ENCODE measurements at places on chromosomes 1 and 21. TPM values are rescaled to one million over a fixed set of nuclear protein-coding genes. Genes with fewer than 3 reads are reported as not detected.

DNA sequence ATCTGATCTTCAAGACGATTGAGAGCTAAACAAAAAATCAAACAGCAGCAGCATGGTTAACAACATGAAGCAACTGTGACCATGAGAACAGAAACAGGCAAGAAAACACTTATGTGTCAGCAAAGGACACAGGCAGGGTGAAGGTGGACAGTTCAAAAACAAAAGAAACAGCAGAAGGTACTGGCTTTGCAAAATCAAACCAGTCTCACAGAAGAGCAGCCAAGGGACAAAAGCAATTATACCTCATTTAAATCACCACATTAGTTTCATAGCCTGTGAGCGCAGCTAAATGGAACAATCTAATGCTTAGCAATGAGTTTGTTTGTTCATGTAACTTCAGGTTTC lies 59.1 kb downstream of the CAPN2 start:
- peaks cover 10% of the 10 kb centered on the region for H3K36me3 ChIP-seq
- H3K4me1 ChIP-seq: peaks cover 23% of the 10 kb centered on the region

DNA sequence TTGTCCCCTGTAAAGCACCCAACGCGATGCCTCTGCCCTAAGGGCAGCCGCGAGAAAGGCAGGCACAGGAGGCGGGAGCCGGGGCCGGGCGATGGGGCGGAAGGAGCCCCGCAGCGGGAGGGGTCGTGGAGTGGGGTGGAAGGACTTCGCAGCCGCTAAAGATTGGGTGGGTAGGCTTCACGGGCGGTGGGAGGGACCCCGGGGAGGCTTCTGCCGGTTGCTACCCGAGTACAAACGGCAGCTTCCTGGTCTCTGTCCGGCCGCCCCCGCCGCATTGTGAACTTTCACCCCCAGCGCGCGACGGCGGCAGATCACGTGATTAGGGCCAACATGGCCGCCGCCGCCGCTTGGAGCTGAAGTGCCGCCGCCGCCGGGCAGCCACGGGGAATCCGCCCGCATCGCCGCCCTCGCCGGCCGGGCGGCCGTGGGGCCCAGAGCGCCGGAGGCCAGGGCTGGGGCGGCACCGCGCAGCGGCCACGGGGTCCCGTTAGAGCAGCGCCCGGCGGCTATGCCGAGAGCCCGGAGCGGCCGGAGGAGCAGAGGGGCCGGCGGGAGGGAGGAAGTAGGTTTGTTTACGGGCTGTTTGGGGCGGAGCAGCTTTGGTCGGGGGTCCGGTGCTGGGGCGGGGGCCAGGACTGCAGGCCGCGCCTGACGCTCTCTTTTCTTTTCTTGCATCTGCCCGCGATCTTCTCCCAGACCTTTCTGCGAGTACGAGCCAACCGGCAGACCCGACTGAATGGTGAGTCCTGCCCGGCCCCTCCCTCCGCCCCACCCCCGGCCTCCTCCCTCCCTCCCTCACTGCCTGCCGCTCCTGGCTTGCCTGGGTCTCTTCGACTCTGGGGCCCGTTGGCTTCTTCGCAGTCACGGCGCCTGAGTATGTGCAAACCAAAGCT lies 42.4 kb downstream of the TMEM53 start:
- peak; percentile 81 for DNase-seq
- H3K4me1 ChIP-seq: peaks cover 42% of the 10 kb centered on the region
- H3K4me3 ChIP-seq: peak overlapping the region; percentile 93
- peaks cover 2% of the 10 kb centered on the region for H3K36me3 ChIP-seq
- H3K27me3 ChIP-seq: no peaks in the 10 kb centered on the region

- H3K4me1 ChIP-seq: no peaks in the 10 kb centered on the region
- no peak overlapping the region for H3K27ac ChIP-seq
- H3K27me3 ChIP-seq: peaks cover 14% of the 10 kb centered on the region
- no peaks in the 10 kb centered on the region for H3K36me3 ChIP-seq
- no peak for DNase-seq
Measured at GRCh38 chr1:90391126-90391525, 326.0 kb downstream of the BARHL2 start.

DNA sequence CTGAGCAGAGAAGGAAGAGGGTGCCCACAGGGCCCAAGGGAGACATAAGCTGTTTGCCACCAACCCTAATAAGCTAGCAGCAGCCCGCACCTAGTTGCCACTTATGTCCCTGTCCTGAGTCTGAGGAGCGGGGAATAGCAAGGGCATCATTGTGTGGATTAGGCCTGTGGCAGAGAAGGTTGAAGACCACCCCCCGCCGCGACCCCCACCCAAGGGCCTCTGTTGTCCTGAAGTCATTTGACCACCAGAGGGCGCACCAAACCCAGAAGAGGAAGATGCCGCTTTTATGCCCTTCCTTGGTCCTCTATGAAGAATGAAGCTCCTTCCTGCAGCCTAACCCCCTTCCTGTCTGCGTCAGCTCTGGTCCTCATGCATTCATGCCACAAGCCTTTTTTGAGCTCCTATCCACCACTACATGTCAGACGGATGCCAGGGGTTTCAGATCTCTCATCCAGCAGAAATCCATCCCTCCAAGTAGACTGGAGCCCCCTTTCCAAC lies 16.6 kb downstream of the RHBG start:
- H3K4me3 ChIP-seq: no peak overlapping the region
- no peaks in the 10 kb centered on the region for H3K36me3 ChIP-seq
- H3K27ac ChIP-seq: peak overlapping the region; percentile 82
- H3K27me3 ChIP-seq: peaks cover 43% of the 10 kb centered on the region
- peaks cover 12% of the 10 kb centered on the region for H3K4me1 ChIP-seq

- no peaks in the 10 kb centered on the region for H3K36me3 ChIP-seq
- H3K4me3 ChIP-seq: no peak overlapping the region
- H3K4me1 ChIP-seq: no peaks in the 10 kb centered on the region
- H3K27ac ChIP-seq: no peak overlapping the region
- DNase-seq: no peak
Measured at GRCh38 chr21:39788383-39788782, 43.4 kb downstream of the IGSF5 start.

- no peaks in the 10 kb centered on the region for H3K36me3 ChIP-seq
- no peak overlapping the region for H3K4me3 ChIP-seq
- peaks cover 5% of the 10 kb centered on the region for H3K27me3 ChIP-seq
- DNase-seq: no peak
- no peak overlapping the region for H3K27ac ChIP-seq
Measured at GRCh38 chr21:43997766-43998742, 14.1 kb upstream of the TRAPPC10 start.

- no peaks in the 10 kb centered on the region for H3K27me3 ChIP-seq
- H3K36me3 ChIP-seq: peaks cover 9% of the 10 kb centered on the region
- H3K27ac ChIP-seq: no peak overlapping the region
- DNase-seq: no peak
- no peak overlapping the region for H3K4me3 ChIP-seq
- peaks cover 21% of the 10 kb centered on the region for H3K4me1 ChIP-seq
Measured at GRCh38 chr1:246068217-246068512, 438.9 kb downstream of the SMYD3 start.

- no peak for DNase-seq
- H3K4me3 ChIP-seq: peak overlapping the region; percentile 89
- H3K27me3 ChIP-seq: no peaks in the 10 kb centered on the region
Measured at GRCh38 chr1:24921938-24922662, 8.0 kb downstream of the RUNX3 start.

DNA sequence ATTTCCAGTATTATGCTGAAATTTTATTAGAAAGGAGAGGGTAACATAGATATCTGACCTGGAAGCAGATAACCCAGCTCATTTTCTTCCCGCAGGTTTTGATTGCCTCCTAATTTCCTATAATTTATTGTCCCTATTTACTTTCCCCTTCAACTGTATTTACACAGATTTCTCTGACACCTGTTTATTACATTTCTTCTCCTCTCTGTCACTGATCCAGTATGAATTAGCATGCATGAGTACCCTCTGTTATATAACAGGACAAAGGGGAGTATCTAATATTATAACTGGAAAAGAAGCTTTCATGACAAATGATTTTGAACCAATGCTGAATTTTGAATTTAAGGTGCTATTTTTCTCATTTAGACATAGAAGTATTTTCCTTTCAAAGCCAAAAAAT lies 37.4 kb downstream of the DENND1B start:
- H3K4me1 ChIP-seq: peaks cover 39% of the 10 kb centered on the region
- DNase-seq: no peak
- H3K27me3 ChIP-seq: no peaks in the 10 kb centered on the region
- peaks cover 6% of the 10 kb centered on the region for H3K36me3 ChIP-seq

DNA sequence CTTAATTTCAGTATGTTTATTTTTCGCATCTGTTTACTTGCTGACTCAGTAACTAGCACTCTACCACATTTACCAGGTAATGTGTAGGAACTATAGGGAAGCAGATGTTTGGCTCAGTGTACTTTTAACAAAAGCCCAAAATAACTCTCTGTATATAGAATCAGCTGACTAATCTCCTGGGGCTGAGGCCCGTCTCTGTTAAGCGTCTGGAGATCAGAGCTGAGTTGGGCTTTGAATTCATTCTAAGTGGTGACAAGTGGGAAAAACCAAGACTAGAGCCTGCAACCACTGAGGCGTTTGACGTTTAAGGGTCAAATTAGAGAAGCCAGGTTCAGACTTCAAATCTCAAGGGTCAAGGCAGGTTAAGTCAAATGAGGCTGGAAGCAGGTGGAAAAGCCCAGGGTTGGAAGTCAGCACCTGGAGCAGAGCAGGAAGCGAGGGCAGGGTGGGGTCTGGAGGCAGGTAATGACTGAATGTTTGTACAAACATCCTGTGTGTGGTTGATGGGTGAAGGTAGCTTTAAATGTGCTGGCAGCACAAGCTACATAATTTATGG lies 56.8 kb upstream of the LYST start:
- peak overlapping the region; percentile 81 for H3K27ac ChIP-seq
- peak overlapping the region; percentile 68 for H3K4me3 ChIP-seq
- H3K27me3 ChIP-seq: no peaks in the 10 kb centered on the region
- DNase-seq: no peak

DNA sequence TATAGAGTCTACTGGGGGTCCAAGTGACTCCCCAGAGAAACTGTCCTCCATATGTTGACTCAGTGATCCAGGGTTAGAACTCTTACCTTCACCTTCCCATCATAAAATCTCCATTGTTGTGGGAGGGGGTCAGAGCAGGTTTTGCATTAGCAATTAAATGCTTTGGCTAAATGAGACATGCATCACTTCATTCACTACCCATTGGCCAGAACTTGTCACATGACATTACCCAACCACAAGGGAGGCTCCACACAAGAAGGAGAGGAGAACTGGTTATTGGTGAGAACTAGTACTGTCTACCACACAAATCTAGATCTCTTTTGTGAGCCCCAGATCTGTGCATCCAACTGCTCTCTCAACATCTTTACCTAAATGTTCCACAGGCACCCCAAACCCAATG lies 4.2 kb upstream of the C1orf162 start:
- H3K4me3 ChIP-seq: no peak overlapping the region
- peaks cover 14% of the 10 kb centered on the region for H3K4me1 ChIP-seq
- no peak for DNase-seq
- H3K27ac ChIP-seq: no peak overlapping the region
- H3K36me3 ChIP-seq: peaks cover 8% of the 10 kb centered on the region
- no peaks in the 10 kb centered on the region for H3K27me3 ChIP-seq

BNIPL gene
- 0.42 TPM for total RNA-seq

TSPAN1 gene
- total RNA-seq: not detected

NHLH2 gene
- not detected for total RNA-seq

SELL gene
- total RNA-seq: 205 TPM

THAP3 gene
- total RNA-seq: 13.3 TPM

KRTAP19-1 gene
- total RNA-seq: not detected

SNRPE gene
- 50.1 TPM for total RNA-seq

HAO2 gene
- not detected for total RNA-seq

SLC30A10 gene
- total RNA-seq: not detected

CHIT1 gene
- total RNA-seq: 0.13 TPM

EFNA4 gene
- total RNA-seq: 2.6 TPM

Data from T-helper 17 cell (primary cell).